ENCODE measurements at places on chromosomes 5 and 9. TPM values are rescaled to one million over a fixed set of nuclear protein-coding genes. Genes with fewer than 3 reads are reported as not detected.

Gene ANXA1
- 538 TPM for polyA plus RNA-seq

Gene KCNMB1
- 0.18 TPM for polyA plus RNA-seq

Gene MARCHF11
- polyA plus RNA-seq, result not detected

Gene SLC25A46
- 29.0 TPM for polyA plus RNA-seq

Gene HEXB
- polyA plus RNA-seq, result 122 TPM

Gene PAIP1
- 30.3 TPM for polyA plus RNA-seq

Gene SLC23A1
- polyA plus RNA-seq, result not detected

Gene SCGB3A2
- not detected for polyA plus RNA-seq

Gene ORM2
- polyA plus RNA-seq, result not detected

Gene RANBP3L
- not detected for polyA plus RNA-seq

Gene IL7R
- 36.8 TPM for polyA plus RNA-seq

GRCh38 chr5:169408171-169408570, 107.2 kb upstream of the SLIT3 start:
- H3K36me3 ChIP-seq, result no peaks in the 10 kb centered on the region
- no peaks in the 10 kb centered on the region for H3K4me1 ChIP-seq
- H3K27me3 ChIP-seq, result no peaks in the 10 kb centered on the region
- no peak for DNase-seq

GRCh38 chr5:73605223-73606087, 20.5 kb upstream of the ARHGEF28 start:
- H3K4me1 ChIP-seq, result peaks cover 13% of the 10 kb centered on the region
- H3K27me3 ChIP-seq, result peaks cover 2% of the 10 kb centered on the region
- H3K36me3 ChIP-seq, result peaks cover 3% of the 10 kb centered on the region
- peak overlapping the region; percentile 66 for H3K27ac ChIP-seq
- DNase-seq, result no peak
- no peak overlapping the region for H3K4me3 ChIP-seq

DNA sequence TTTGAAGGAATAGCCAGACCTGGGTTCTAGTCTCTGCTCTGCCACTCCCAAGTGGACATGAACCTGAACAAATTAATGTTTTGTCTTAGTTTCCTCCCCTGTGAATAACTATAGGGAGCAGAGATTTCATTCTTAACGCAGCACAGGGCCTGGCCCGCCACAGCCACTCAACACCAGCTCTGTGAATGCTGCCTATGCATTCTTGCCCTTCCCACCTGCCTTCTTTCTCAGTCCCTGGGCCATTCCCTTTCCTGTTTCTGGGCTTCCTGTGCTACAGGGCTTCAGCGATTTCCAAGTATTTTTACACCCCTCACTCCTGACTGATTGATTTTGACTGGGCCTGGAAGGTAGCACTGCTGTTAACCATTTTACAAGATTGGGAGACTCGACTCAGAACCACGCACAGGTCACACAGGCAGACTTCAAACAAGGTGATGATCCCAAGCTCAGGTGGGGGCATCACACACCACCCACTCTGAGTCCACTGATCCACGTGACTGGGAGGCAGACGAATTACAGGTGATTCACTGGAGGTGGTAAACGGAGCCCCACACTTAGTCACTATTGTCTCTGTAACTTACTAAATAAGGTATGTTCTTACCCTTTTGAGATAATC, 21.4 kb downstream of the PTPN3 start:
- H3K4me3 ChIP-seq, result no peak overlapping the region
- no peaks in the 10 kb centered on the region for H3K36me3 ChIP-seq
- H3K27ac ChIP-seq, result no peak overlapping the region
- no peaks in the 10 kb centered on the region for H3K4me1 ChIP-seq

DNA sequence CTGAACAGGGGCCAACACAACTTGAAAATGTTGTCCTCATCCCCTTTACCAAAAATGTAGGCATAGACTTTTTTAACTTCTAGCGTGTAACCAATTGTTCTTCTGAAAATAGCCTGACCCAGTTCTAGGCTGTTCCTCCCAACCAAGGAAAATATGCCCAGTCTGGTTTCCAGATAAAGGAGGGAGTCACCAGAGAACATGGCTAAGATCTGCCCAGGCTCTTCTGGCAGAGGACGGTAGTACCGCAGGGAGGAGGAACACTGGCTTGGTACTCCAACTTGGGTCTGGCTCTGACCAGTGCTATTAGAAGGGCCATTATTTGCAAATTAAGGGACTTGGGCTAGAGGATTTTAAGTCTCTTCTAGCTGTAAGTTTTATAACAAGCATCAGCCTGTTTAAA, 63.1 kb downstream of the GRAMD2B start:
- H3K27me3 ChIP-seq, result no peaks in the 10 kb centered on the region
- H3K27ac ChIP-seq, result no peak overlapping the region
- no peaks in the 10 kb centered on the region for H3K4me1 ChIP-seq
- DNase-seq, result no peak
- no peak overlapping the region for H3K4me3 ChIP-seq

DNA sequence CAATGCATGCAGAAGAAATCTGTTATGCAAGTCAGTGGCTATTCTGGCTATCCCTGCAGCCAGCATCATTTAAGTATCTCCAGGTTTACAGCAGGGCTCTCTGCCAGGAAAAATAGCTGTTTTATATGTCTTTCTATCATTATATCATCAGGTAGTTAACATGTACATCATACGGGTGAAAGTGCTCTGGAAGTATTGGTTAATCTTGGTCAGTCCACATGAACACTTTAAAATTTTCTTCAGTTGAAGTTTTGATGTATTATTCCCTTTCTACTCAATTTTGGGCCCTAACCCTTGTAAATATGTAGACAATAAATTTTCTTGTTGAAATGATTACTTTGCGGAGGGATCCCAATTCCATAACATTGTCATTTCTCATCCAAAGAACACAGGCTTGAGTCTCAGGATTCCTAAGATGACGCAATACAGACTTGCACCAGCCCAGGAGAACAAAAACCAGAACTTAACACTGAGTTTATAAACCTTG, 67.5 kb downstream of the SEMA6A start:
- no peaks in the 10 kb centered on the region for H3K27me3 ChIP-seq
- H3K4me3 ChIP-seq, result no peak overlapping the region
- H3K36me3 ChIP-seq, result no peaks in the 10 kb centered on the region
- no peaks in the 10 kb centered on the region for H3K4me1 ChIP-seq

DNA sequence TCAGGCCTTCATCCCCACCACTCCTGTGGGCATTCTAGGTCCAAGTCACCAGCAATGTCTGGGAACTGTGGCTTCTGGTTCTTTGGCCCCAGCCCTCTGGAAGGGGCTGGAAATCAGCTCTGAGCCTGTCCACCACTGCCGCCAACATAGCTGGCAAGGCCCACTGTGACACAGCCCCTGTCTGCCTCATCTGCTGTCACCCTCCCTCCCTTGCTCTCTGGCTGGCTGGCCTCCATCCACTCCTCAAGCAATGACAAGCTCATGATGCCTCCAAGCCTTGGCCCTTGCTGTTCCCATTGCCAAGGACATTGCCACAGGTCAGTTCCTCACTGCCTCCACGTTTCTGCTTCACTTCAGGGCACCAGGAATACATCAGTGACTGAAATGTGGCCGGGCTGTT, 93.7 kb downstream of the LHX2 start:
- H3K27ac ChIP-seq, result no peak overlapping the region
- no peaks in the 10 kb centered on the region for H3K36me3 ChIP-seq
- no peak for DNase-seq
- H3K4me3 ChIP-seq, result no peak overlapping the region
- peaks cover 2% of the 10 kb centered on the region for H3K27me3 ChIP-seq

DNA sequence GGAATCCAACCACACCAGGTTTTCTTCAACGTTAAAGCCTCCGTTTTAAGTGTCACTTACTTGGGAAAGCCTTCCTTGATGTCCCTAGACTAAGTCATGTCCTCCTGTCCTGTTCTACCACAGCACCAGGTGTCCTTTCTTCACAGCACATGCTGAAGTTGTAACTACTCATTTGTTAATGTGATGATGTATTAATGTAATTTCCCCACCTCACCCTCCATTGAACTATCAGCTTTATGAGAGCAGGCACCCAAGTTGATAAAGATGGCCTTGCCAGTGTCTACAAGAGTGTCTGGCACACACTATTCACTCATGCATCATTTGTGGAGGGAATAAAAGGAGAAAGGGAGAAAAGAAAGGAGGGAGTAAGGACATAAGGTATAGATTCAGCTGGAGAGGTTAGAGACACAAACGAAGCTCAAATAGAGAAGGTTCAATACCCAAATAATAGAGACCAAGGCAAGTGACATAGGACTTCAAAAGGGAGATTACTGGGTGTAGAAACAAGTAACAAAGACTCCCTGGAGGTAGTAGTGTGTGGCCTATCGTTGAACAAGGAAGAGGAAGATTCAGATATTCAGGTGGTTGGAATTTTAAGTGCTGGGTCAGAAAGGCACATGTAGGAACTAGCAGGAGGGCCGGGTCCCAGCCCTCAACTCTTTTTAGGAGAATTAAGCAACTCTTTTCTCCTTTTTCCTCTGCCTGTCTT, 6.6 kb downstream of the ITK start:
- H3K27me3 ChIP-seq, result no peaks in the 10 kb centered on the region
- peaks cover 96% of the 10 kb centered on the region for H3K4me1 ChIP-seq
- peak overlapping the region; percentile 71 for H3K27ac ChIP-seq
- H3K36me3 ChIP-seq, result peaks cover 42% of the 10 kb centered on the region

DNA sequence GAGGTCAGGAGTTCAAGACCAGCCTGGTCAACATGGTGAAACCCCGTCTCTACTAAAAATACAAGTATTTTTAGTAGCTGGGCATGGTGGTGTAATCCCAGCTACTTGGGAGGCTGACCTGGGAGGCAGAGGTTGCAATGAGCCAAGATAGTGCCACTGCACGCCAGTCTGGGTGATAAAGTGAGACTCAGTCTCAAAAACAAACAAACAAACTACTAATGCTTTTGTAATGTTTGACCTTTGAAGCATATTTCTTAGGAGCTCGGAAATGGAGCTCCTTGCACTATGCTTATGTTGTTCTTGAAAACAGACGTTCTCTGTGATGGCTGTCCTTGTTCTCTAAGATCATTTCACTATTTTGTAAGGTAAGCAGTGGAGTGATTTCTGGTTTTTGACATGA, 6.0 kb downstream of the F2RL2 start:
- H3K36me3 ChIP-seq, result peaks cover 29% of the 10 kb centered on the region
- no peak overlapping the region for H3K4me3 ChIP-seq
- H3K27me3 ChIP-seq, result peaks cover 7% of the 10 kb centered on the region
- H3K4me1 ChIP-seq, result peaks cover 15% of the 10 kb centered on the region
- DNase-seq, result no peak

DNA sequence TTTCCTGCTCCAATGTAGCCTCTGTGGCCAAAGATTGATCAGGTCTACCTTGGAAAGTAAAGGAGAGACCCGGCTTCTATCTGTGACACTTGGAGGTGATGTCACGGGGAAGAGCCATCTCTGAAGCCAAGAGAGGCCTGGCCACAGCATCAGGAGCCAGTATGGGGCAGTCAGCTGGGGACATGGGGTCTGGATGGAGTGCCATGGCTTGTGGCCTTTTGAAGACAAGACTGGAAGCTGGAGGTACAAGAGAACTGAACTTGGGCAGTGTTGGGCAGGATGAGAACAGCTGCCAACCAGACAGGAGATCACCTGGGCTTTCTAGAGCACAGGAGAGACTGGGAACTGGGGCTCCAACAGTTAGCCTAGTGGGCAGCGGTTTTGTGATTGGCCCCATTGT, 190.7 kb downstream of the TENT4A start:
- no peak overlapping the region for H3K27ac ChIP-seq
- no peak for DNase-seq
- peaks cover 6% of the 10 kb centered on the region for H3K27me3 ChIP-seq

- no peaks in the 10 kb centered on the region for H3K4me1 ChIP-seq
- H3K27me3 ChIP-seq, result peaks cover 2% of the 10 kb centered on the region
- no peak overlapping the region for H3K27ac ChIP-seq
- H3K36me3 ChIP-seq, result no peaks in the 10 kb centered on the region
- H3K4me3 ChIP-seq, result no peak overlapping the region
Observed at GRCh38 chr5:57858905-57859304, 376.3 kb upstream of the ACTBL2 start.

- H3K4me1 ChIP-seq, result no peaks in the 10 kb centered on the region
- H3K27me3 ChIP-seq, result peaks cover 3% of the 10 kb centered on the region
- H3K27ac ChIP-seq, result no peak overlapping the region
Observed at GRCh38 chr5:43215073-43215631, 23.1 kb downstream of the NIM1K start.

All from immature natural killer cell (primary cell).